Gastroesophageal sphincter (tissue), 4 donors: ENCODE measurements at places on chromosomes 4 and X.

GRCh38 chrX:10992110-10992509 is 119.0 kb upstream of the HCCS start:
- no peak for ATAC-seq

GRCh38 chr4:75370576-75370975 is 143.6 kb downstream of the RCHY1 start:
- ATAC-seq: no peak

DNA sequence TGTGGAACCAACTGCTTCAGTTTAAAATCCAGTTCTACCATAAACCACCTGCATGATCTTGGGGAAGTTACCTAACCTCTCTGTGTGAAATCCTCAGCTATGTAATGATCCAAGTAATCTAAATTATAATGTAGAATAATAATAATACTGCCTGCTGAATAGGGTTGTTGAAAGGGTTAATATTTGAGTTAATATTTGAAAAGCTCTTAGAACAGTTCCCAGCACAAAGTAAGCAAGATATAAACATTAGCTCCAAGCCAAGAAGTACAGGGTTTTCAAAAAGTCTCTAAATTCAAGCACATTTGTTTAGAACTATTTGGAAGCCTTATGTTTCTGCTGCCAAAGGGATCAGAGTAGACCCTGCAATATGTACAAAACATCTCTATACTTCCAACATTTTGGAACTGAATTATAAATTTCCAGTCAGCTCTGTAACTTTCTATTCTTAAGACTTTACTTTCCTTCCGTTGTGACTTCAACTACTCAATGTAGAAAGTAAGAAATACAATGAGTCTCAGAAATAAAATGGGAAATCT is 76.7 kb upstream of the FAM9C start:
- no peak for ATAC-seq

GRCh38 chrX:9576059-9576458 is 111.2 kb downstream of the TBL1X start:
- no peak for ATAC-seq

GRCh38 chrX:147900349-147900748 is 11.4 kb upstream of the FMR1 start:
- ATAC-seq: no peak

GRCh38 chr4:108272986-108273385 is 104.3 kb upstream of the LEF1 start:
- ATAC-seq: no peak

DNA sequence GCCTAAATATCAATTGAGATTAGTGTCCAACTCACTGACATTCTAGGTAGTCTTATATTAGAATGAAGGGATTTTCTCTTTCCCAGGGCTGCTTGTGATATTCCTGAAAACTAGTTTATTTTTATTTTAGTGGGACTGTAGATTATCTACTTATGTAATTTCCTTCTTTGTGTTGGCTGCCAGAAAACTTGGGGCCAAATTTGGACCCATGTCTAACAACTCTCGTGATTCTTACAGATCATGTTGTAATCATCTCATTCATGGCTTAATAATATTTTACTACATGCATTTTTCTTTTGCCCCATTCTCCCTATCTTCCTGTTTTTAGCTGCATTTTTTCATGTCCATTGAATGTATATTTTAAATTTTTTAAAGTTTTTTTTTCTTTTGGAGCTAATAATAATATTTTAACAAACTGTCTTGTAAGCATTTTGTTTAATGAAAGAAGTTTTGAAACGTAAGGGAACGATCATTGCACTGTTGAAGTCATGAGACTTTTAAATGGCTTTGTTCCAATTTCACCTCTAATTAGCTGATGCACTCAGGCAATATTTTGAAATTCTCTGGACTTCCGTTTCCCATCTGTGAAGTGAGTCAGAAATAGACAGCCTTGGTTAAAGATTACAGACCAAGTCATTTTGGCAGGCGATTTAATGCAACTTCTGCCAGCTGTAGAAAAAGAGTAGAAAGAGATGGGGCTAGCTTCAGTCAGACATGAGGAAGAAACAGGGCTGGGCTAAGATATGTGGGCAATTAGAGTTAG is 14.3 kb upstream of the TDO2 start:
- peak; percentile 60 for ATAC-seq

DNA sequence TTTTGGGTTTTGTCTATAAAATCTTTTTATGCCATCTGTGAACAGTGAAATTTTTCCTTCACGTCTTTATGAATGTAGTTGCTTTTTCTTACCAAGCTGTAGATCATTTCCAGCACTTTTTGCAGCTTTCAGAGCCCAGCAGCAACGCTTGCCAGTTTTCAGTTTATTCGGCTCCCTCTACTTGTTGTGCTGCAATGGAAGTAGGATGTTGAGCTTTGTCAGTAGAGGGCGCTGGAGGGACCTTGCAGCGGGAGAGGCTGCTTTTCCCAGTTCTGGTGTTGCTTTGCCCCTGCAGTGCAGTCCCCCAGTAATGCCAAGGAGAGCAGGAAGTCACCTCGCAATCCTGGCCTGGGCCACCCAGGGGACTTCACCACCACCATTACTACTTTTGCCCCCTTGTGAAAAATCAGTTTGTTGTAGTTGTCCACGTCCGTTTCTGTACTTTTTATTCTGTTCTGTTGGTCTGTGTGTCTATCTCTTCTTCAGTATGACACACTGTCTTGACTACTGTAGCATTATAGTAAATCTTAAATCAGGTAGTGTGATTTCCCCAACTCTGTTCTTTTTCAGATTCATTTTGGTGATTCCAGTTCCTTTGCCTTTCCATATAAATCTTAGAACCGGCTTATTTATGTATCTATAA is 21.8 kb downstream of the CMC4 start:
- peak; percentile 67 for ATAC-seq

- ATAC-seq: no peak
Measured at GRCh38 chr4:140372751-140373327, 607 bp upstream of the SCOC start.

DNA sequence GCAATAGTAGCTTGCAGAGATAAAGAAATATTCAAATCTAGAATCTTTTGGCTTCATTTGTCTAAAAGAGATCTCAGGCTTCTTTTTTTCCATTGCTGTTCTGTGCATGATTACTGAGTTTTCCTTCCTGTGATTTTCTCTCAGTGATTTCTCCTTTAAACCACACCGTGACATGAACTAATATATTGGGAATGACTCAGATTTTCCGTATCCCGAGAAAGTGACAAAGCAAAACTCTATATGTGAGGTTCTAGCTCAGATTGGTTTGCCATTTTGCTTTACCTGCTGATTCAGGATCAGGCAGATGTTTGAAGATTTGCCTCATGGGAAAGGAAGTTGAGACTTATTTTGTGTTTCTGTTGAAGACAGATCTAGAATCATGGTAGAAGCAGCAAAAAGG is 59.4 kb downstream of the MTHFD2L start:
- ATAC-seq: no peak

- no peak for ATAC-seq
Measured at GRCh38 chr4:22486276-22486675, 29.6 kb downstream of the ADGRA3 start.

DNA sequence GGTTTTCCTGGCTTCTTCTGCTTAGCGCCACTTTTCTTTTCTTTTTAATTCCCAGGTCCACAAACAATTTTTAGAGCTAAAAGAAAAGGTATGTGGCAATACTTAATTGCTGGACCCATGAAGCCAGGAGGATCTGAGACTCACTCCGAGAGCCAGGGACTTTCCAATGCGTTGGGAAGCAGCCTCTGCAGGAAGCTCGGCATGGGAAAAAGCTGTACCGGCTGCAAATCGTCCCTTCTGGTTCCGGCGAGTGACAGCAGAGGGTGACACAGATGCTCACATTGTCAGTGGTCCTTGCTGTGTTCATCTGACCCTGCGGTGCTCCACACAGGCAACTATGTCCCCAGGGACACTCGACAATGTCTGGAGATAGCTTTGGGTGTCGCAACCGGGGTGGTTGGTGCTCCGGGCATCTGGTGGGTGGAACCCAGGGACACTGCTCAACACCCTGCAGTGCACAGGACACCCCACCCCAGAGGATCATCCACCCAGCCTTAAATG is 164.0 kb downstream of the PRKX start:
- no peak for ATAC-seq

- peak; percentile 48 for ATAC-seq
Measured at GRCh38 chr4:113146876-113147358, 97.5 kb downstream of the ANK2 start.

DNA sequence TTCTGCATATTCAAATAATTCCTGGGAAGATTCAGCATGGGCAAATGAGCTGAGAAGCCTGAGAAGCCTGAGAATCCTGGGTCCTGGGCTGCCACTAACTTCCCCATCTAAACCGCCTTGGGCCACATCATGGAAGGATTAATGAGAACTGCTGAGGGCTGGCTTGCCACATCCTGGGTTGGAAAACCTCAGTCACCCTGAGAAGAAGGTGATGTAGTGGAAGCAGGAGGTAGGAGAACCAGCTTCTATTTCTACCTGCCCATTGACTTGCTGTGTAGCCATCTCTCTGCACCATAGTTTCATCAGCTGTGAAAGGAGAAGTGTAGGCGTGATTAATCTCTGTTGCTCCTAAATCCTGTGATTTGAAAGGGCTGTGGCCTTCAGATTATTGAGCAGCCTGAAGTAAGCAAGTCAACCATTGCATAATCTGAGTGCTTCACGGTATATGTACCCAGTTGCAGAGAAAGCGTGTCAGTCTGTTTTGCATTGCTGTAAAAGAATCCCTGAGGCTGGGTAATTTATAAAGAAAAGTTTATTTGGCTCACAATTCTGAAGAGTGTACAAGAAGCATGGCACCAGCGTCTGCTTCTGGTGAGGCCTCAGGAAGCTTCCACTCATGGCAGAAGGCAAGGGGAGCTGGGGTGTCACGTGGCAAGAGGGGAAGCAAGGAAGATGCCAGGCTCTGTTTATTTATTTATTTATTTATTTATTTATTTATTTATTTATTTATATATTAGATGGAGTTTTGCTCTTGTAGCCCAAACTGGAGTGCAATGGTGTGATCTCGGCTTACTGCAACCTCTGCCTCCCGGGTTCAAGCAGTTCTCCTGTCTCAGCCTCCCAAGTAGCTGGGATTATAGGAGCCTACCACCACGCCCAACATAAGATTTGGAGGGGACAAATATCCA is 140.9 kb upstream of the ATP6AP2 start:
- ATAC-seq: no peak

- ATAC-seq: no peak
Measured at GRCh38 chrX:152313529-152314302, 137.4 kb downstream of the GABRA3 start.

GRCh38 chrX:53286171-53286570 is 4.8 kb upstream of the IQSEC2 start:
- no peak for ATAC-seq

- no peak for ATAC-seq
Measured at GRCh38 chr4:174358410-174358809, 74.7 kb downstream of the CEP44 start.

DNA sequence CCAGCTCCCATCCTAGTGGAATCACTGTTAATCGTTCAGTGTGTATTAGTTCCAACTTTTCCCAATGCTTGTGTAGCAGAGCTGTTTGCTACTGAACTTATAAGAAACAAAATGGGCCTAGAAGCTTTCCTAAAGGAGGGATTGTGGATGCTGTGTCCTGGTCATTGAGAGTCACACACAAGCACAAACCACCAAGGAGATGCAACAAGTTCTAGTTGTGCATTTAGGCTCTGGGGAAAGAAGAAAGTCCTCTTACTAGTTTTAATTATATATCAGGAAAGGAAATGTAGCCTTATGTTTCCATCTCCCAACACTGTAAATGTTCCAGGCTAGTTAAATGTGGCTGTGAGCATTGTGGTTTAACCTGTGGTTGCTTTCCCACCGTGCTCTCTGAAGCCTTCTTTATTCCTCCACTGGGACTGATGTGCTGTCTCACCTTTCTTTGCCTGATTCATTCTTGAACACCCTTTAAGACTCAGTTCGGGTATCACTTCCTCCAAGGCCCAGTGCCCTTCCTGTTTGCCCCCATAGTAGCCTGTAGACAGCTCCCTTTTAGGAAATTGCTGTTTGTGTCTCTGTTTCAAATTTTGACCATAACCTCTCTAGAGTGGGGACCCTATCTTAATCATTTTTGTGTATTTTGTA is 34.3 kb downstream of the ATP10D start:
- ATAC-seq: no peak
